Osteoblast (primary cell): ENCODE measurements at places on chromosomes 1 and 21. TPM values are rescaled to one million over a fixed set of nuclear protein-coding genes. Genes with fewer than 3 reads are reported as not detected.

DNA sequence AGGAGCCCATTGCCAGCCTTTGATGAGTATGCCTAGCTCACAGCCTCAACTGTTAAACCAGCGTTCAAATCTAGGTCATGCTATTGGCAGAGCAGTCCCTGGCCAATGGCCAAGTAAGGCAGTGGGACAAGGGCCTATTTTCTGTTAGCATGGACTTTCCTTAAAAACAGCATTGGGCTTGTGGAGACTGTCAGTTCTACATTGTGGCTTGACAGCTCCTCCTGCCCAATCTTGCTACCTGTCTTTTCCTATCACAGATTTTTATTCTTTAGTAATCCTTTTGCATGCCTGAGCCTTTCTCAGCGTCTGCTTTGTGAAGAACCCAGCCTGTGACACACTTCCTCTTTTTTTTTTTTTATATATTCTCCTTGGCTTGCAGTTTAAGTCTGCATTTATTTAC, 56.4 kb downstream of the DIP2A start:
- peaks cover 20% of the 10 kb centered on the region for H3K36me3 ChIP-seq
- DNase-seq, result no peak
- H3K4me1 ChIP-seq, result peaks cover 4% of the 10 kb centered on the region
- H3K27me3 ChIP-seq, result no peaks in the 10 kb centered on the region
- H3K4me3 ChIP-seq, result no peak overlapping the region
- no peak overlapping the region for H3K27ac ChIP-seq

DNA sequence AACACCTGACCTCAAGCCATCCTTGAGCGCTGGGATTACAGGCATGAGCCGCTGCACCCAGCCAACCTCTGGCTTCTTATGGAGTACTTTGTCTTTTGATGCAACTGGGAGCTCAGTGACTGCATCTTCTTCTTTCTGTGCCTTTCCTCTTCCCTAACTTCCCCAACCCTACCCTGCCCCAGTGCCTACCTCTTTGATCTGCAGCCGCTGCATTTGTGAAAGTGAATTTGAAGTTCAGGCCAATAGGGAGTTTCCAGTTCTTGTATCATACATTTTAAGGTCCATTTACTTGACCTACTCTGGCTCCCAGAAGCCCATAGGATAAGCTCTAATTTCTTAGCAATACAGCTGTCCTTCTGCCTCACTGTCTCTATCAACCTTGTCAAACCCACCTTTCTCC, 52.2 kb downstream of the KCNC4 start:
- no peak overlapping the region for H3K4me3 ChIP-seq
- H3K27ac ChIP-seq, result no peak overlapping the region
- no peaks in the 10 kb centered on the region for H3K4me1 ChIP-seq
- H3K36me3 ChIP-seq, result no peaks in the 10 kb centered on the region

GRCh38 chr1:150576794-150577556, 2.4 kb downstream of the MCL1 start:
- peak overlapping the region; percentile 99 for H3K4me3 ChIP-seq
- H3K27me3 ChIP-seq, result no peaks in the 10 kb centered on the region
- DNase-seq, result peak; percentile 73
- H3K4me1 ChIP-seq, result peaks cover 40% of the 10 kb centered on the region

DNA sequence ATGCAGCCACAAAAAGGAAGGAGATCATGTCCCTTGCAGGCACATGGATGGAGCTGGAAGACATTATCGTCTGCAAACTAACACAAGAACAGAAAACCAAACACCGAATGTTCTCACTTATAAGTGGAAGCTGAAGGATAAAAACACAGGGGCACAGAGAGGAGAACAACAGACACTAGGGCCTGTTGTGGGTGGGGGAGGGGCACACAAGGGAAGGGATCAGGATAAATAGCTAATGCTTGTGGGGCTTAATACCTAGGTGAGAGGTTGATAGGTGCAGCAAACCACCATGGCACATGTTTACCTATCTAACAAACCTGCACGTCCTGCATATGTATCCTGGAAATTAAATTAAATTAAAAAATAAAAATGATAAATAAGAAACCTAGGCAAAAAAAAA, 969.9 kb downstream of the TTLL7 start:
- no peak overlapping the region for H3K27ac ChIP-seq
- H3K4me1 ChIP-seq, result no peaks in the 10 kb centered on the region
- no peak for DNase-seq

- H3K27ac ChIP-seq, result no peak overlapping the region
- H3K4me1 ChIP-seq, result no peaks in the 10 kb centered on the region
- no peak overlapping the region for H3K4me3 ChIP-seq
- H3K27me3 ChIP-seq, result no peaks in the 10 kb centered on the region
- no peaks in the 10 kb centered on the region for H3K36me3 ChIP-seq
Observed at GRCh38 chr1:48177257-48177656, 45.3 kb upstream of the SLC5A9 start.

- no peaks in the 10 kb centered on the region for H3K36me3 ChIP-seq
- H3K4me3 ChIP-seq, result no peak overlapping the region
- H3K4me1 ChIP-seq, result peaks cover 5% of the 10 kb centered on the region
Observed at GRCh38 chr1:98766255-98766654, 104.7 kb downstream of the SNX7 start.

DNA sequence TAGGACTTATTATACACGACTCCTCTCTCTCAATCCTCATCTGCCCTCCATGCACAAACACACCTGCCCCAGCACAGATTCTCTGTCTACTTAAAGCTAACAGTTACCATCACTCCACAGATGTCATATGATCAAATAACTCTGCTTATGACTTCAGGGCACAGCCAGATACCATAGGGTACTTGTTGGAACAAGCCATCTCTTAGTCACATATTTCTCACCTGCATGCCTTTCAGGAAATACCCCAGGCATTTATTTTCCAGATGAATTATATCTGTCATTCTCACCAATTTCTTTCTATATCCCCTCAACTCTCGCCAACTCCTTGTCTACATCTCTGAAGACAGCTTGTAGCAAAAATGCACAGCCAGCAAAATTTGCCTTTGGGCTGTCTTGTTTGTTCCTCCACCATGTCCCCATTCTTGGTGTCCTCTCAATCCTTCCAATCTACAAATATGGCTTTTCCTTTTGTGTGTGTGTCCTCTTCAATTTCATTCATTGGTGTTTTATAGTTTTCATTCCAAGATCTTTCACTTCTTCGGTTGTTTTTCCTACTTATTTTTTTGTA, 353.9 kb upstream of the CAMK1G start:
- no peak overlapping the region for H3K27ac ChIP-seq
- no peak overlapping the region for H3K4me3 ChIP-seq
- no peaks in the 10 kb centered on the region for H3K4me1 ChIP-seq
- no peaks in the 10 kb centered on the region for H3K36me3 ChIP-seq

GRCh38 chr1:2953688-2954285, 67.5 kb upstream of the ACTRT2 start:
- H3K4me3 ChIP-seq, result no peak overlapping the region
- no peak for DNase-seq
- H3K36me3 ChIP-seq, result no peaks in the 10 kb centered on the region

DNA sequence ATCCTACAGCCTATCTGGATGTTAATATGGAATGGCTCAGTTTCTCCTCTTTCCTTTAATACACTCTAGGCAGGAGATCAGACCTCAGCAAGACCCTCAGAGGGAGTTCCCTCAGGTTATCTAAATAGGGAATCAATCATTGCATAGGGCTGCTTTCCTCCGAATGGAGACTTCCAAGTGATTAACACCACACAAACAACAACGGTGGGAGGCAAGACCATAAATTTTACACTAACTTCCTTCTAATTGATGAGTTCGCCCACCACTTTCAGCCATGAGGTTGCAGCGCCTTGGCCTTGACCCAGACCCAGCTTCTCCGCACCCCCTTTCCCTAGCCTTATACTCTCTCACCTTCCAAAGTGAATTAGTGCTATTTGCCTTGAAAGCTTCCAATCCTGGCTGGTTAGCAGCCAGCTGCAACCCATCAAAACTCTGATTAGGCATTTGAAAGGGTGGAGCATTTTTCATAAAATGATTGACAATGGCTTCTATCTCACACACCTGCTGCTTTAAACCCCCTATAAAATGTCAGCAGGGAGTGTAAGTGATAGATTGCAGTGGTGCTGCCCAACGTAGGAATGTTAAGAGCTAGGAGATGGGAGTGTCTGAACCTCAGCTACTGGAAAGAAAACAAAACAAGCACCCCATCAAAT, 534.9 kb upstream of the USP24 start:
- no peaks in the 10 kb centered on the region for H3K36me3 ChIP-seq
- H3K27ac ChIP-seq, result no peak overlapping the region
- H3K4me1 ChIP-seq, result no peaks in the 10 kb centered on the region
- no peaks in the 10 kb centered on the region for H3K27me3 ChIP-seq
- DNase-seq, result no peak
- no peak overlapping the region for H3K4me3 ChIP-seq

Gene LCE1A
- not detected in 2 replicates for total RNA-seq
